ENCODE measurements at places on chromosomes 11 and 22.

- DNase-seq: no peak
Observed at GRCh38 chr22:28417431-28417830, 262.2 kb downstream of the TTC28 start.

GRCh38 chr11:203056-203944 lies 3.9 kb downstream of the BET1L start:
- no peak for DNase-seq

DNA sequence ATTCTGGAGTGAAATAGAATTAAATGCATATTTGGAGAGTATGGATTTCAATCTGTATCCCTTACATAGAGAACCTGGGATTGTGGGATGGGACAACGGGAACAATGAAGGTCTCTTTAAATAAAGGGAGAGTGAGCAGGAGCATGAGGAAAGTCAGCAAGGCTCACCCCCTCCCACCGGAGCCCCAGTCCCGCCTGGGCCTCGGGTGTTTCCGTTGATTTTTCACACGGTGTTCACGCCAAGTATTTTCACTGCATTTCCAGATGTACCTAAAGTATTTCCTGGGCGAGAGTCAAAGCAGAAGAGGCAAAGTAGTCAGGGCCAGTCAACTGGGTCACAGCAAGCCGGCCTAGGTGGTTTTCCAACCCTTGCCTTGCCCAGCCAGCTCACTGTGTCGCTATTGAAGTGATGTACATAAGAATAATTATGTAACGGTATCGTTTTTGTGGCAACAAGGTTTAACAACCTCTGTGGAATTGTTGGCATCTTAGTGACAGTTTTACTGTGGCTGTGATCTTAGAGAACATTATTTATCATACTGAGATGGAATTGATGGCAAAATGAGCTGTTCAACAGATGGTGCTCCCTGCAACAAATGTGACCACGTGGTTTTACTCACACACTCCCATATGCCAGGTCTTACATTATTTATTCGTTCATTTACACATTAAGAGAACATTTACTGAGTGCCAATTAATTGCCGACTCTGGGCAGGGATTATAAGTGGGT lies 177.3 kb downstream of the ADAMTS15 start:
- no peak for DNase-seq

GRCh38 chr22:49638788-49639187 lies 188.9 kb downstream of the BRD1 start:
- DNase-seq: peak; percentile 80

DNA sequence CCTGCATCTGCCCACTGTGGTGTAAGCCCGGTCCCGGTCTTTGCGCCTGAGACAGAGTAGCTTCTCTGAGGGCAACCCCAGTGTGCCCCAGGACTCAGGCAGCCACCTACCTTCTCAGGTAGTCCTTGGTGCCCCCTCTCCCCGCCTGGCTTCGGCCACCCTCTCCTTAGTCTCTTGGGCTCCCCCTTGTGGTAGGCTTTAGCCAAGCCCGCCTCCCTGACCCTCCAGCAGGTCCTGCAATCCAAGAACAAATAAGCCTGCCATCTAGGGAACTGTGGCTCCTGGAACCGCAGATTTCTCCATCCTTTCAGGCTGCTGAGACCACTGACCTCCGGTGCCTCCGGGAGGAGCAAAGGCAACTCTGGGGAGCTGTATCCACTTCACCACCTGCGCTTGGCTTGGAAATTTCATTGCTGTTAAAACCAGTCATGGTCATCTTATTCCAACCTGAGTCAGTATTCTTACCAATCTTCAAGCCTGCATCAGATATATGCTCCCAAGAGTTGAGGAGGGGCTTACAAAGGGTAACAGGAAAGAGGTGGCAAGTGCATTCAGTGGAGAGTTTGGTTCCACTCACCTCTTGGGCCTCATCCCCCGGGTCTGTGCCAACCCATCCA lies 52.8 kb upstream of the TENM4 start:
- peak; percentile 86 for DNase-seq

DNA sequence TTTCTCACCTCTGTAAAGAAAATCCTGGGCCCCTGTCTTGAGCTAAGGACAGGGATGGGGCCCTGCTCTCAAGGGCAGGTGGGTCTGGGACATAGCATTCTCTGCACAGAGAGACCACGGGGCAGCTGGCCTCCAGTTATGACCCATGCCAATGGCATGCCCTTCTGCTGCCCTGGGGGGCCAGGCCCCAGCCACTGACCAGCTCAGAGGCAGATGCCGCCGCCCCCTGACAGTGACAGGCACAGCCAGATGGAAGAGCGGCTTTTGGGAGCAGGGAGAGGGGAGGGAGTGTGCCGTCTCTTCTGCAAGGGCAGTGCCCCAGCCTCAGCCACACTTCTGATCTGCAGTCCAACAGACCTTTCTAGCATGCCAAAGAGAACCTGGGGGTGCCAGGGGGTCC lies 114.8 kb upstream of the NAV2 start:
- peak; percentile 56 for DNase-seq

- no peak for DNase-seq
Observed at GRCh38 chr11:69051381-69052342, 2.9 kb downstream of the TPCN2 start.

- DNase-seq: no peak
Observed at GRCh38 chr22:36897611-36898010, 15.8 kb upstream of the CSF2RB start.

GRCh38 chr11:72924568-72925190 lies 110.5 kb downstream of the ATG16L2 start:
- peak; percentile 28 for DNase-seq

- DNase-seq: peak; percentile 25
Observed at GRCh38 chr22:30922151-30922611, 46.4 kb downstream of the MORC2 start.

DNA sequence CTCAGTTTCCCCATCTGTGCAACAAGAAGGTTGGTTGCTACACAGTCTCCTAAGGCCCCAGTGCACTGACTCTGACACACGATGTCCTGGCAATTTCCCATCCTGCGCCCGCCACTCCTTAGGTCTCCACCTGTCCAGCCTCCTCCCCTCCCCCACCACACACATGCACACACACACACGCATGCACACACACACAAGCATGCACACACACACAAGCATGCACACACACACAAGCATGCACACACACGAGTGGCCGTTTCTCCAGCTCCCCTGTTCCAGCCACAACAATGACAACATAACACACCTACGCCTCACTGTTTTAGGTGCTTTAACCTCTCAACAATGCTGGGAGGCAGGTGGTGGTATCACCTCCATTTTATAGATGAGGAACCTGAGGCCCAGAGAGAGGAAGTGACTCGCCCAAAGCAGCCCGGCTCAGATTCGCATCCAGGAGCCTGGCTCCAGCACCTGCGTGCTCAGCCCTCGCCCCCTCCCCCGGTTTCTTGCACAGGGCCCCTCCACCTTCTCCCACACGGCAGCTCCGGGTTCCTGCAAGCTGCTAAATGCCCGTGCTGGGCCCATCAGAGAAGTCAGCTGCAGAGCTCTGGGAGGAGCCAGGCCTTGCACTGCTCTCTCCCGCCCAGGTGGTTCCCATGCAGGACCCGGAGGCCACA lies 13.0 kb downstream of the CYTH4 start:
- DNase-seq: no peak

DNA sequence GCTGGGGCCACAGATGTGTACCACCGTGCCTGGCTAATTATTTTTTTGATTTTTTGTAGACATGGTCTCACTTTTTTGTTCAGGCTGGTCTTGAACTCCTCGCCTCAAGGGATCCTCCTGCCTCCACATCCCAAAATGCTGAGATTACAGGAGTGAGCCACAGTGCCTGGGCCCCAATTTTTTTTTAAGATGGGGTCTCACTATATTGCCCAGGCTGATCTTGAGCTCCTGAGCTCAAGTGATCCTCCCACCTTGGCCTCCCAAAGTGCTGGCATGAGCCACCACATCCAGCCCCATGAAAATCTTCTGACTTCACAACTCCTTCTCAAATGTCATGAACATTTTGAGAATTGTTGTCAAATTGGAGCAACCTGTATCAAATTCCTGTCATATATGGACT lies 2.3 kb upstream of the ANKRD54 start:
- no peak for DNase-seq

- DNase-seq: no peak
Observed at GRCh38 chr11:26519469-26519868, 52.6 kb downstream of the MUC15 start.

All from astrocyte of the hippocampus (primary cell).